ENCODE measurements at places on chromosomes 1 and 21.
A peak's percentile ranks its signal among the peaks of the same experiment; 100 is the strongest.

DNA sequence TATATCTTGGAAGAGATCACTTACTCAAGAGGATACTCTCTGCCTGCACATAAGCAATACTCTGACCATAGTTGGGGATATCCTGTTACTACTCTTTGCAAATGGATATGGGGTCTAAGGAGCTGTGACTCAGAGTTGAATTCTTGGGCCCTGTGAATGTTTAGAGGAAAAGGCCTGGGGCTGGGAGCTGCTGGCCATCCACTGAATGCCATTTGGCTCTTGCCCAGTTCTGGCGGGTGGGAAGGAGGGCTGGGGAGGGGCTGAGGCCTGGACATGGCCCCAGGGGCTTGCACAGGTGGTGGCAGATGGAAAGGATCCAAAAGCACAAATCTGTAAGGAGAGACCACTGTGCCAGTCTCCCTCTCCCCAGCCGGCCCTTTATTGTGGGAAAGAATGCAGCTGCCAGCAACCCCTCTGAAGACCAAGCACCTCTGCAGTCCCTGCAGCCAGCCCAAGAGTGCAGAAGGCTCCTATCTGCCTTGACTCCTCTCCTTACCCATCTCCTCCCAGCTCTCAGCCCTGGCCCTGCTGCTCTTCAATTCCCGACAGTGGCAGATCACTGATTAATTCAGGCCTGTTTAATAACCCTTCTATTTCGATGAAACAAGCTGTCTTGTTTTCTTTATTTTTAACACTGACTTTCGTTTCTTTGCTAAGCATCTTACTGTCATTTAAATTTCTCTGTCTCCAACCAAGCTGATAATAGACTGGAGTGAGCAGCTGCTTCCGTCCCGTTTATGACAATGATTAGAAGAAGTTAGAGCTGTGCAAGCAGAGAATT lies 12.1 kb downstream of the PLXNA2 start:
- DNase-seq = no peak

DNA sequence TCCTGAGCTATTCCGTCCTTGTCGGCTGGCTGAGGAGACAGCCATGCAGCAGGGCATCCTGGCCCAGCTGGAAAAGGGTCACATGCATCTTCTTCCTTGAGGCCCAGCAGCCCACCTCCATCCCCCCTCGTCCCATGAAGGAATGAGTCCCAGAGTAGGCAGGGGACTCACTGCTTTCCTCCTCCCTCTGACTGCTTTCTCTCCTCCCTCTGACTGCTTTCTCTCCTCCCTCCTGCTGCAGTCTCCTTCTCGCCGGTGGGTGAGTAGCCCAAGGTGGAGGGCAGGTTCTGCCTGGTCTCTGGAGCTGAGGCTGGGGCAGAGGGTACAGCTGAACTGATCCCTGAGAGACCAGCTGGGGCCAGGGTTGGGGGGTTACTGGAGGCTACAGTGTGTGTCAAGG lies 13.5 kb downstream of the NTRK1 start:
- no peak for DNase-seq

- no peak for DNase-seq
These were observed 1.0 kb downstream of the TMEM59 start for GRCh38 chr1:54051933-54052430.

- DNase-seq = no peak
These were observed 14.1 kb upstream of the RAB42 start for GRCh38 chr1:28577738-28578536.

- DNase-seq = peak; percentile 47
These were observed 9.6 kb downstream of the ENSA start for GRCh38 chr1:150619576-150620509.

DNA sequence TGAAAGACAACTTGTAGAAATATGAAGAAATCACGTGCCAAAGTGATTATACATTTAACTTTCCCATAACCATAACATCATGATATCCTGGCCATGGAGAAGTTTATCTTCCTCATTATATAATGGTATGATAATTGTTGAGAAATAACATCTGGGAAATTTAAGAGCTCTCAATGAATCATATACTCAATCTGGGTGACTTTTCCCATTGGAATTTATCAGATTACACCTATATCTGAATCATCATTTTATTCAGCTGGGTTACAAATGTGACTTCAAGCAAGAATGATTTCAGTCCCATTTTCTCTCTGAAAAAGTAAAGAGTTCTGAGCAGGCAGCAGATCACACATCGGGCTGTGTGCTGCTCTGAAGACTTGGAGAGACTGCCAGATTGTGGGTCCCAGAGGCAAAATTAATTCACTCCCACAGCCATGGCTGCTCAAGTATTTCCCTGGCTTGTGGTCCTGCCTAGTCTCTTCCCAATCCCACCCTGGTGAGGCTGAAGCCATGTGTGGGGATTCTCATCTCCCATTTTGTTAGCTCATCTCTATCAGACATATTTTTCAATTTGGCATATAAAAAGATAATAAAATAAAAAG lies 278.0 kb downstream of the MRPL39 start:
- DNase-seq = no peak

DNA sequence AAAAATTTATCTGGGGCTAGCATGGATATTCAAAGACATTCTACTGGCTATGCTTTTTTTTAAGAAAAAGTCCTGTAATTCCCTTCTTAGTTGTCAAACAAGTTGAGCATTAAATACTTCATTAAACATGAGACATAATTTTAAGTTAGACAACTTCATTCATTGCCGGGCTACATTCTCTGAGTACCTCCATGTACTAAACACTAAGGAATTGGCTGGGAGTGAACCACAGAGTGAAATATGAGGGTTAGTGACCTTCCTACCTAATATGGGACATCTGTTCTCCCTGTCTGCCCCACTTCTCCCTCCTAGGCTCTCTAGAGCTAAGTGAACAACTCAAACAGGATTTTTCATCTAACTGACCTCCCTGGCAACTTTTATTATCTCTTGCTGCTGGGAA lies 370.4 kb downstream of the VAV3 start:
- no peak for DNase-seq

GRCh38 chr1:115280064-115280463 lies 58.0 kb downstream of the NGF start:
- DNase-seq = no peak

GRCh38 chr1:2042830-2043773 lies 7.1 kb upstream of the PRKCZ start:
- DNase-seq = no peak

DNA sequence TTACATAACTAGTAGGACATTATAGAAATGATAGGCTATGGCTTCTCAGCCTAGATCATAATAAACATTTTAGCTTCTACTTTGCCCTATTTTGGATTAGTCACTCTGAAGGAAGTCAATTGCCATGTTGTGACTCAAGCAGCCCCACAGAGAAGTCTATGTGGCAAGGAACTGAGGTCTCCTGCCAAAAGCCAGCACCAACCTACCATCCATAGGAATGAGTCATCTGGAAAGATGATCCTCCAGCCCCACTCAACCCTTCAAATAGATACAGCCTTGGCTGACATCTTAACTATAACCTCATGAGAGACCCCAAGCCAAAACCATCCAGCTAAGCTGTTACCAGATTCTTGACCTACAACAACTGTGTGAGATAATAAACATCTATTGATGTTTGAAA lies 76.3 kb upstream of the BEND5 start:
- no peak for DNase-seq

DNA sequence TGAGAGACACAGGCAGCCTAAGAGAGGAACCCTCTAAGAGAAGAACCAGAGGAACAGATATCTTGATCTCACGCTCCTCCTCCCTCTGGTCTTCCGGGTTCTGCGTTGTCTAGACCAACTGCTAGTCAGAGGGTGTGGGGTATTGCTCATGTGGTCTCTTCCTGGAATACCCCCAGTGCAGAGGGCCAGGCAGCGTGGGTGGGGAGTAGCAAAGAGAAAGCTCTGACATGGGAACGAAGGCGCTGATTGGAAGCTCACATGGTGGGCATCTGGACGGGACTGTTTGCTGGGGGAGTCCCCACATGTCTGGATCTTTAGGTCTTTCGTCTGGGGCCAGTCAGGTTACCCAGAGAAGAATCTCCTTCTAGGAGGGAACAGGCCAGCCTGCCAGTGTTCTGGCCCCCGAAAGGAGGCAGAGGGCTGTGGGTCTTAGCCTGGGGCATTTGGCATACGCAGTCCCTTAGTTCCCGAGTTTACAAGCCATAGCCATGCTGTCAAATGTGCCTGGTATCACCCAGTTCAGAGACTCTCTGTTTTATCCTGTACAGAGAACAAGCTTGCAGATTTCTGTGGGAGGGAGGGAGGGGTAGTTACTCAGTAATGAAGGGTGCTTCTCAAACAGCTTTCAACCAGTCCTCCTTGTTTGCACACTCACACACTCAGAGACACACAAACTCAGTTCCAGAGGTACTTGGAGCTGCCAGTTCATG lies 18.3 kb upstream of the IL6R start:
- DNase-seq = peak; percentile 83

DNA sequence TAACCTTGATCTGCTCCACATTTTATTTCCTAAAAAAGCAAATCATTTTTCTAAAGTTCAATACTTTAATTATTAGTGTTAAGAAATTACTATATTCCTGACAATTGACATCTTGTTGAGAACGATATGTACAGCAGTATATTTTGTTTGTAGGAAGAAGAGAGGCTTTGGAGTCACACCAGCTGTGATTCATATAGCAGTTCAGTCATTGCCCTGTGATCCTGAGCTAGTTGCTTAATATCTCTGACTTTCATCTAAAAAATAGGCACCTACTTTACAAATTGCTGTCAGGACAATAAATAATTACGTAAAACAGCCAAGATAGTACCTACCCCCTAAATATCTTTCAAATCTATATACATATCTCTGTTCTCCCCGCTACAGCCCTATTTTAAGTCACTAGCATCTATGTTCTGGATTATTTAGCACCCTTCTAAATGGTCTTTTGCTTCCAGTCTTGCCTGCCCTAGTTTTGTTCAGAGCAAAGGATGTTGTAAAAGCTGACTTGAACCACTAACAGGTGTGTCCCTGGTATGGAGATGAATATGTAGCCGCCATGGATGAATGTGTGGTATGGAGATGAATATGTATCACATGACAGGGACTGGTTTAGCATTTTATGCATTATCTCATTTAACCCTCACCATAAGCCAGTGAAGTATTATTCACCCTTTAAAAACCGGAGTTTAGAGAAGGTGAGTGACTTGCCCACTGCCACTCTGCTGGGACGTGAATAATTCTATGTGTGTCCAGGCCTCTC lies 42.2 kb downstream of the RNF220 start:
- no peak for DNase-seq

GRCh38 chr1:226697929-226698544 lies 41.0 kb downstream of the ITPKB start:
- DNase-seq = no peak

- DNase-seq = no peak
These were observed 619 bp downstream of the BCL9 start for GRCh38 chr1:147541672-147542568.

GRCh38 chr1:208432346-208432745 lies 188.2 kb upstream of the PLXNA2 start:
- no peak for DNase-seq

DNA sequence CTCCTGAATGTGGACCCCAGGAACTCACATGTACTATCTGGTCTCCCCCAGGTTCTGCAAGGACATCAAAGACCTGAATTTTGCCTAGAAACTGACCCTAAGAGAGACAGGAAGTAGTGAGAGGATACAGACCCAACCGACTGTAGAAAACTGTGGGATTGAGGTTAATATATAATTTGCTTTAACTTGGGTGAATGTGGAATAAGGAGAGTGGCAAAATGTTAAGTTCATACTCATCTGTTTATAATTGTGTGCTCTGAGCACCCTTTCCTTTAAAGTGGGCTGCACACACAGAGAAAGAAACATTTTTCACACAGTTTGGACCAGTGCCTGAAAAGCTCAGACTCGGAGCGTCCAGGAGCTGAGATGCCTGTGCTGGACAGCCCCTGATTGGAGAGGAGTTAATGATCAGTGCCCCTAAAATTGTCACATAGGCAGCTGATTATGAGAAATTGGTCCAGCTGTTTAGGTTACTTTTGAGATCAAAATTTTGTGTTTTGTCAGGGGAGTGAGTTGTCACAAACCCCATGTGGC lies 37.2 kb downstream of the ROR1 start:
- no peak for DNase-seq

DNA sequence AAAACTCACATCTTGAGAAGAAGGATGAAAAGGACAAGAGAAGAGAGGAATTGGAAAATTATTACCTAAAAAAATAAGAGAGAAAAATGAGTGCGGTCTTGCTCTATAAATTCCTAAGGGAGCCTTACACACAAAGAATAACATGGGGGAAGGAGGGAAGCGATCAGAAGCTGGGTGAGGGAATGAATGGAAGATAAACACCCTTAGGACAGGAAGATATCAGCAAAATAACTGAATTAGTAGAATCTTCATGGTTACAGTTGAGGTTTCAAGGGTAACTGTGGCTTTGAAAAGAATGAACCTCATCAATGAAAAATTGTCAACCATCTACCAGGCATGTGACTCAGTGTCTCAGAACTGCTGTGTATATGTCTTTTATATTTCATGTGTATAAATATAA lies 192.5 kb upstream of the FOXD3 start:
- no peak for DNase-seq

DNA sequence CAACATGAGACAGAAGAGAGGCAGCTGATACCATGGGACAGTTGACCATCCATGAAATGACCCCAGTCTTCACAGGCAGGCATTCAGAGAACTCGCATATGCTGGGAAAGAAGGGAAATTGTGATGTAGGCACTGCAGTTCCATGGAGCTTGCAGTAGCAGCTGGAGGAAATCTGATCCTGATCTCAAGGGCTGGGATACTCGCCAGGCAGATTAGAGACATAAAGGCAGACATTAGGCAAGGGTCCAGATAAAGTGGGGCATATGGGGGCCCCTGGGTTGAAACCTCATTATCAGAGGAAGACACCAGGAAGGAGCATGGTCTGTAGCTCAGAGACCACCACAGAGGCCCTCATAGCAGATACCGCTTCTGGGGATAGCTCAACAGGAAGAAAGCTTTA lies 48.7 kb upstream of the TNR start:
- DNase-seq = no peak

DNA sequence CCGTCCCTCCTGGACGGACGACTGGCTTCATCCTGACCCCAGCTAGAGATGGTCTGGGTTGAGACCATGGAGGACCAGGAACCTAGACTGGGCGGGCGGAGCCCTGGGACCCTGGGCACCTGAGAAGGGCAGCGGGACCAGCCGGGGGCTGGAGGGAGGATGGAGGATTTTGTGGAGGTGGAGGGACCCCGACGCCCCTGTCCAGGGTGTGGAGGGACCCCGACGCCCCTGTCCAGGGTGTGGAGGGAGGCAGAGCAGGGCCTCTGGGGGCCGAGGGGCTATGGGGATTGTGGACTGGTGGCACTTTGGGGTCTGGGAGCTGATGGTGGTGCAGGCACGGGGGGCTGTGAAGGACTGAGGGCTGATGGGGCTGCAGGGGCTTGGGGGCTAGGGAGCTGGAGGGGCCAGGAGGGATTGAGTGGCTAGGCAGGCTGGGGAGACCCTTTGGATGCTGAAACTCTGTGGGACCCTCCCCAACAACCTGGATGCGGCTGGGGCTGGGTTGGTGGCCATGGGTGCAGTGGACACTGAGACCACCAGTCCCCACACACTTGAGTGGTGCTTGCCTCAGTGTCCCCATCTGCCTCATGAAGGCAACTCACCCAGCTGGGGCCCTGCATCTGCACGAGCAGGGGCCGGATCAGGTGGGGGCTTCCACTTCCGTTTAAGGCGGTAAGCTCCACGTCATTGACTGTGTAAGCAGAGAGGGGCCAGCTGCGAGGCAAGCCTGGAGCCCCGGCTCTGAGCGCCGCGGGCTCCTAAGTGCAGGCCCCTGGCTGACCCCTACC lies 7.4 kb downstream of the GJC2 start:
- DNase-seq = no peak

GRCh38 chr1:114322734-114323133 lies 169.1 kb upstream of the SYT6 start:
- DNase-seq = no peak
